Upper lobe of right lung (tissue), 1 donor: ENCODE measurements at places on chromosomes 13 and 19.

DNA sequence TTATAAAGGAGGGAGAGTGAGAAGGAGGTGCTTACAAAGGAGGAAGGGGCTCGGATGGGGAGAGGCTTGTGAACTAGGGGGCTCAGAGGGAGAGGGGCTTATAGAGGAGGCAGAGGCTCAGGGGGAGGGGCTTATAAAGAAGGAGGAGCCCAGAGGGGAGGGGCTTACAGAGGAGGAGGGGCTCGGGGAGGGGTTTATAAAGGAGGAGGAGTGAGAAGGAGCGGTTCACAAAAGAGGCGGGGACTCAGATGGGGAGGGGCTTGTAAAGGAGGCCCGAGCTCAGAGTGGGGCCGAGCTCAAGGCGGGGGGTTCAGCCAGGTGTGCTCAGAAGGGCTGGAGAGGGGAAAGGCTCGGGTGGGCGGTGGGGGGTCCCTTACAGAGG is 500 bp downstream of the SMIM24 start:
- no peak for DNase-seq

GRCh38 chr13:76709851-76710250 is 176.4 kb downstream of the KCTD12 start:
- no peak for DNase-seq

DNA sequence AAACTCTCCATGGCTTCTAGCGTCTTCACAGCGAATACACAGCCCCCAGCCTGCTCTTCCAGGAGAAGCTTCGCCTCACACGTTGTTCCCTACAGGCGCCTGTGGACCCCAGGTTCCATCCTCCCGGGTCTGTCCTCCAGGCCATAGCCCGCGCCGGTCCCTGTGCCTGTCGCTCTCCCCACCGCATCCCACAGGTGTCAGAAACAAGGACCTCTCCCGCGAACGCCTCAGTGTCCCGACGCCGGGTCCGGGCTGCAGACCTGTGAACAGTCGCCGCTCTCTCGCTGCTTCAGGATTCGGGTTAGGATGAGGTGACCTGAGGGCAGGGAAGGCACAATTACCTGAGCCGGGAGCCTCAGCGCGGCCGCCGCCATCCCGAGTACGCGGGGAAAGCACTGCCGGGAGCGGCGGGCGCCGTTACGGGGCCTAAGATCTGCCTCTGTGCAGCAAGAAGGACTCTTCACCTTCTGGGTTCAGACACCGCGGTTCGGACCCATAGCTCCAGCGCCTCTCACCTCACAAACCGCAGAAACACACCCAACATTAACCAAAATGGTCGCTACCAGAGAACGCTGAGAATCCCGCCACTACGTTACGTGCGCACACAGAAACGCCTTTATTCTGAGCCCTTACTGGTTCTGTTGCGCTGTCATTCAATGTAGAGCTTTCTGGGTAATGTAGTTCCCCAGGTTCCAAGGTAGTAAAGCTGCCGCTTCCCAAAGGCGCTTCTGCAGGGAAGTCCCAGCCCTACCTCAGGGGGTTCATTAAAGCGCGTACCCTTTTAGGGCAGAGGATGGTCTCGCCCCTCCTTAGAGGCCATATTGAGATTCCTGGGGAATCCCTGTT is at the start of gene ZNF418:
ZNF418 (minus strand) TSS at position 583 of the 846 bp plus-strand sequence. CDS start 1,580 bp downstream, outside the sequence.
- peak; percentile 67 for DNase-seq

GRCh38 chr19:46859637-46860124 is 1.1 kb upstream of the ARHGAP35 start:
- peak; percentile 77 for DNase-seq

- no peak for DNase-seq
Observed at GRCh38 chr19:54418930-54419800, 3.9 kb downstream of the TTYH1 start.
